ENCODE measurements at places on chromosomes 3 and 15.

GRCh38 chr3:46711760-46712159 lies 5.9 kb downstream of the PRSS50 start:
- DNase-seq, result no peak

GRCh38 chr3:30747771-30748281 lies 141.4 kb downstream of the TGFBR2 start:
- DNase-seq, result no peak

GRCh38 chr3:101184111-101184510 lies 136.3 kb downstream of the IMPG2 start:
- no peak for DNase-seq

DNA sequence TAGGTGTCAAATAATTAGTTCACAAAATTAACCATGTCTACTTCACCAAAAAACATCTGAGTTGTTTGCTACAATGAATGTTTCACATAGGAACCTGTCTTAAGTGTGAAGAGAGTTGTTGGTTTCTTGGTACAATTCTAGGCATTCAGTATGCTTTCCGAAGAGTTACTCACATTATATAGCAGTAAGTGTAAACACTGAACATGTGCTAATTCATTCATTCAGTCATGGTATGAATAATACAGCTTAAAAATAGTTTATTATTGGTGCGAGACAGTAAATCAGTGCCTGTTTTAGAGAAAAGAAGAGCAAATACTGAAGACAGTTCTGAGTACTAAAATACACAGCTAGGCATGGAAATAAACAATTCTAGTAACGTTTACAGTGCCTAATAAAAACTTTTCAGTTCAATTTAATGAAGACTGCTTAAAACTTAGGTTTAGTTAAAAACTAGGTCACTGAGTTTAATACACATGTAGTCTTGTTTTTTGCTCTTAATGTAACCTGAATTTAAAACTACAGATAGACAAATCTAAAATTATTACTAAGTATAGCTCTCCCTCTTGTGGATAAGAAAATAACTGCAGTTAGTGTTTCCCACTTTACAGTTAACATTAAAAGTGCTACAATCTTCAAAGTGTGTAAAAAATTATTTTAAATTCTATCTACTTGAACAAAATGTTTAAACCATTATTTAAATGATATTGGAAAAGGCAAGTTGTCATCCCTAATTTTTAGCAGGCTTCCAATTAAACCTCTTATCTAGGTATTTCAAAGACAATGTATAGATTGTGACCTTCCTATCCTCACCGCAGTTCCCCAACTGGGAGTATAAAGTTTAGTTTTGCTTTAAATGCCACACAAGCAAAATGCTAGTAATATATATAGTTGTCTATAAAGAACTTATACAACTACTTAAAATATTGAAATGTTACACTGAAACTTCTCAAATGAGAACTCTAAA lies 20.1 kb upstream of the ZCWPW2 start:
- DNase-seq, result no peak

GRCh38 chr3:5560199-5560598 lies 372.7 kb downstream of the EDEM1 start:
- DNase-seq, result no peak

DNA sequence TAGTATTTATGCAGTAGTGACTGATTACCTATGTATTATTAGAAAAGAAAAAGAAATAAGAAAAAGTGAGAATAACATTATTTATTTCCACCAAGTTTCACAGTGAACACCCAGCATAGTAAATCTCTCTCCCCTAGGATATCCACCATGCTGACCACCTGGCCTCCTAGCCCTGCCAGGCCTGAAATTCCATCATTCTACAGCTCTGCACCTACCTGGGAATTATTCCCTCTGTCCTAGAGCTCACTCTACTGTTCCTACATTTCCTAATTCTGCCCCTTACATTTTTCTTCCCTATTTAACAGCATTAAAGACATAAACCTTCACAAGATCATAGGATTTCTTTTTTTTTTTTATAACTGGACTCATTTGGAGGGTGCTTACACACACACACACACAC lies 525.3 kb upstream of the PPP2R3A start:
- no peak for DNase-seq

- no peak for DNase-seq
Observed at GRCh38 chr3:184911570-184911969, 99.6 kb downstream of the VPS8 start.

DNA sequence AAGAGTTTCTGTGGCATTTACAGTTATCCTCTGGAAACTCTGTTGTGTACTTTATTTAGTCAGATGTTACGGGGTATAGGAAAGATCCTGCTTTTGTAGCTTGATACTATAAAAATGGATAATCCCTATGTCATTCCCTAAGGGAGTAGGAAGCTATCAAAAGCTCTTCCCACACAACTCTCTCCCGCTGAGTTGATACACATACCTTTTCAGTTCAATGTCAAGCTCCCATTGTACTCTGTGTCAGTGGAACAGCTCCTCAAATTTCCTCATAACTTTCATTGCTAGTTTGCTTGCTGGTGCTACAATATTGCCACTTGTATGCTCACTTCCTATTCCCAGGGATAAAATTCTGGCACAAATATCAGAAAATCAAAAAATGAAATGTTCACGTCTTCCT lies 893.3 kb upstream of the GBE1 start:
- DNase-seq, result no peak

GRCh38 chr3:148092624-148093347 lies 604.9 kb upstream of the AGTR1 start:
- no peak for DNase-seq

- DNase-seq, result no peak
Observed at GRCh38 chr3:168275662-168276061, 179.9 kb upstream of the GOLIM4 start.

- no peak for DNase-seq
Observed at GRCh38 chr3:67142432-67142831, 144.3 kb downstream of the KBTBD8 start.

GRCh38 chr3:129656659-129657247 lies 50.3 kb upstream of the PLXND1 start:
- no peak for DNase-seq

GRCh38 chr3:181703601-181704420 lies 7.9 kb upstream of the SOX2 start:
- no peak for DNase-seq

DNA sequence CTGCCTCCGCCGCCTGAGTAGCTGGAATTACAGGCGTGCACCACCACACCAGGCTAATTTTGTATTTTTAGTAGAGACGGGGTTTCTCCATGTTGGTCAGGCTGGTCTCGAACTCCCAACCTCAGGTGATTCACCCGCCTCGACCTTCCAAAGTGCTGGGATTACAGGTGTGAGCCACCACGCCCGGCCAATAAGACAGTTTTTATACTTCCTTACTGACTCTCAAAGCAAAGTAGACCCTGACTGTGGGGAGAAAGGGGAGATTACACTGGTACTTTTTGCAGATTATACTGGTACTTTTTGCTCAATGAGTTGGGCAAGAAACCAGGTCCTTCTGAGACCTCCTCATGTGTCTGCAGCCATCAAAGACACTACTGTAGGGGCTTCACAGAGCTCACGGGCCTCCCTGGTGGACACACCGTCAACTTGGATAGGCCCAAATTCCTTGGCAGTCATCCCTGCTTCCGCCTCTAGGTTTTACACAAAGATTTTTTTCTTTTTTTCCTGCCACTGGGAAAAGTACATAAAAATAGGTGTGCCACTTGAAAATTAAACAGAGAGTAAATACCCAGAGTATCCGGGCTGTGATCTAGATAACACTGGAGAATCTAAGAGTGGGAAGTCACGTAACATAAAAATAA lies 143.3 kb upstream of the WNT5A start:
- no peak for DNase-seq

DNA sequence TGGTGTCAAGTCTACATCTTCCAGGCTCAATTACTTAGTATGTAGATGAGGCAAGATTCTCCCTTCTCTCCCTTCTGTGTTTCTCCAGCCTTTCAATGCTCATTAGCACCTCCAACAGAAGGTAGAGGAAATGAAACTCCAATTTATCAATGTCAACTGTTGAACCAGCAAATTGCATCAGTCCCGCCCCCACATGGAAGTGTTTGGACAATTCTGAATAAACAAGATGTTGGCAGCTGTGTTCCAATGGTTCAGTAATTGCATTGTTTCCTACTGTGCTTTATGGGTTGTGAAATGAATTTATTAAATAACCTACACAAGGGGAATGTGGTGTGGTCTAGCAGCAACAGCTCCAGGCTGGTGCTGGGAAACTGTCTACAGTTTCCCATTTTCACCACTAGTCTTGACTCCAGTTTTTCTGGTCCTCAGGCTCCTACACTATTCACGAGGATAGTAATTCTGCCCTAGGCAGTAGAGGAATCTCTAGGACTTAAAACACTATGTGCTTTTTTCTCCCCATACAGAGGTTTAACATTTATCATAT lies 91.9 kb downstream of the MB21D2 start:
- no peak for DNase-seq

DNA sequence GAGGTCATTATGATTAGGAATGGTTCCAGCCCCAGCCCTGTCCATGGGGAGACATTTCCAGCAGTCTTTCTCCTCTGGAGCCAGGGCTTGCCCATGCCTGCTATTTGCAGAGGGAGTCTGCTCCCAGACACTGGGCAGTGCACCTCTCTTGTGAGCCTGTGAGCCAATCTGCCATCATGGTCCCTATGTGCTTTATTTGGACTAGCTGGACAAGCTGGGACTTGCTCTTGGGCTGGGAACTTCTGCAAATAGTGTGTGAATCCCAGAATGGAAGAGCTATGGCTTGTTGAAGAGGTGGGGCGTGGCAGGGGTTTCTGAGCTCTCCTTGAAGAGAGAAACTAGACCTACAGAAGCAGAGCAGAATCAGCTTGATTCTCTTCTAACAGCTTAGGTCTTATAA lies 53.7 kb upstream of the KY start:
- no peak for DNase-seq

DNA sequence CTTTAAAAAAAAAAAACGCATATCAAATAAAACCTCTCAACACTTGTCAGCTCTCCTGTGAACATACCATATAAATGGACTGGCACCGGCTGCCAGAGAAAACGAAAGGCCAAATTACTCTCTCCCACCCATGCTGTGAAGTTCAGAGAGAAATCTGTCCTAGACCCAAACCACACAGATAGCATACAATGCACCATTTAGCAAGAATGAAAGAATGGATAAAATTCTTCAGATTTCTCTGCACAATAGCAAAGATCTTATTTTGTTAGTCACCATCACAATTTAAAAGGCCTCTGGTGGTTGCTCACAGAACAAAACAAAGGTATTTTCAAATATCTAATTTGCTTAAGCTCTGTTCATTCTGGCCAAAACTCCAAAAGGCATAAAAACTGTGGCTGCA lies 93.9 kb upstream of the BHLHE40 start:
- DNase-seq, result no peak

DNA sequence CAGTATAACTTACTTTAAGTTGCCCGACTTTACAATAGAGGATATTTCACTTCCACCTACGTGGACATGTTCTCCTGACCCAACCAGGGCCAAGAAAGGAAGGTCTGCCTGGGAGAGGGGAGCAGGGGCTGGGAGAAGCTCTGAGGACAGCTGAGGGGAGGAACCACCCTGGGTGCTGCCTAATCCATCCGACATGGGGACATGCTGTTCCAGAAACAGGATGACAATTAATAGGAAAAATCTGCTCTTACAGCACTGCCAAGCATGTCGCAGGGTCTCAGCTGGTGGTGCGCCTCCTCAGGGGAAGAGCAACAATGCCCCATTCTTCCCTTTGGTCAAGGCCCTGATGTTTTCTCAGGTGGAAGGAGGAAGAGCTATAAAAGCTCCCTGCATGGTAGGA lies 132.3 kb downstream of the NTRK3 start:
- no peak for DNase-seq

DNA sequence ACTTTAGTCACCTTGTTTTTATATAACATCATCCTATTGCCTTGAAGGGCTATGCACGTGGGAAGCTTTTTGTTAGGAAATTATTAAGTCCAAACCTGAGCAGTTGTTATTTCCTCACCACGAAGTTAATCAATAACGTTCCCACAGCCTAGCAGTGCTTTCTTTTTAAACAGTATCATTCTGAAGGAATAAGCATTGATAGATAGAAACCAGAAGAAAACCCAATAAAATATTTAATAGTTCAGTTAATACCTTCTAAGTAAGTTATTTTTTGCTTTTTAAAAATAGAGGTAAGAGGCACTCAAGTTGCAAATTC lies 149.3 kb downstream of the KCNMB2 start:
- no peak for DNase-seq

DNA sequence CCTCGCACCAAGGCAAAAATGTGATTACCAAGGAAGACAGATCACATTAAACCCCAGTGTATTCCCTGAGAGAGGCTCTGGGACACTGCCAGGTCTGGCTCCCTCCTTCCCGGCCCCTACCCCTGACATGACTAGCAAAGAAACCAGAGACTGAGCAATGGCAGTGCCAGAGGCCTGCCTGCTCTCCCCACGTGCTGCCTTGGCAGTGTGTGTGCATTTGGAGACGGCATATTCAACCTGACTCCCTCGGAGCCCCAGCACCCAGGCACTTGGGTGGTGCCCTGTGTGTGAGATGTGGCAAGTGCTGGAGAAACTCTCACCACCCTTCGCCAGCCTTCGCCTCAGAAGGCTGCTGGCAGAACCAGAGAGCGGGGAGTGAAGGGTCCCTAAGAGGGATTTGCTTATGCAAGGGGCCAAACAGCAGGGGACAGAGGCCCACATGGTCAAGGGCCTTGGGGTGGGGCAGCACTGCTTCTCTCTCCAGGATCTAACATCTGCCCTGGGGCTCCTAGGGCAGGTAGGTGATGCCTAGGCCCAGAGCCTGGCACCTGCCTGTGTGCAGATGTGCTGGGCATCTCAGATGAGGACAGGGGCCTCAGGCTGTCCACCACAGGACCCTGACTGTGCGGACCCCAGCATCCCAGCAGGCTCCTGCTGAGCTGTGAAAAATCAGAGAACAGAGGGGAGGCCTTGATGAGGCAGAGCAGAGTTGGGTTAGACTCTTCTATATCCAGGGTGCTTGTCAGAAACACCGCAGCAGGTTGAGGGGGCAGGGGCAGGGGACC lies 23.6 kb upstream of the PLXNA1 start:
- no peak for DNase-seq

DNA sequence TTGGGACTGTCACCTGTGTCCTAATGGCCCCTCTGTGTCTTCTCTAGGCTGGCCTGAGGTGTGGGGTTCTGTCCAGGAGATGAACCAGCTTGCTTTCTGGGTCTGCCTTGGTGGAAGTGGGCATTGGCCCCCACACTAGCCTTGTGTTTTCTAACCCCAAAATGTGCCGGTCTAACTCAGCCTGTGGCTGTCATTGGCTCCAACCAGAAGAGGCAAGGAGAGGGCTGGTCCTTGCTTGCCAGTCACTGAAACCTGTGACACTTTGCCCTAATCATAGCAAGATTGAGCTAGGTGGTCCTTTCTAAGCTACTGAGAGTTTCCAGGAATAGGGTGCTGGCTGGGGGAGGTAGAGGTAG lies 2.2 kb downstream of the C15orf39 start:
- no peak for DNase-seq

- DNase-seq, result no peak
Observed at GRCh38 chr15:74032606-74033561, 38.4 kb downstream of the PML start.

DNA sequence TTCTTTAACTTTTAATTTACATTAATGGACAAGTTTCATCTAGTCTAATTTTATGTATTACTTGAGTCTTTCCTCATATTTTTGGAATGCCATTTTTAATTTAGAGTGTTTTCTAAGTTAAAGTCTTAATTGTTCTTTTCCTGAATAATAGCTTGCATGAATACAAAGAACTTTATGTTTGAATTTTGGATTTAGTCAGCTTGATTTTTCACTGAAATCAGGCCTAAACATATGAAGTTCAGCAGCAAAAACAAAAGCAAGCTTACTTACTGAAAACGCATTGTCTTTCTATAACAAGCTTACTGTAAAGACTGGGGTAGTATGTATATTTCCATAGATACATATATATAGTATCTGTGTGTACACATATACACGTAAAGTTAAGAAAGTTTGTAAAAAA lies 126.0 kb downstream of the ZBTB20 start:
- no peak for DNase-seq

- no peak for DNase-seq
Observed at GRCh38 chr15:73851689-73852088, 21.7 kb upstream of the TBC1D21 start.
